ENCODE measurements at places on chromosomes 5 and 9.

DNA sequence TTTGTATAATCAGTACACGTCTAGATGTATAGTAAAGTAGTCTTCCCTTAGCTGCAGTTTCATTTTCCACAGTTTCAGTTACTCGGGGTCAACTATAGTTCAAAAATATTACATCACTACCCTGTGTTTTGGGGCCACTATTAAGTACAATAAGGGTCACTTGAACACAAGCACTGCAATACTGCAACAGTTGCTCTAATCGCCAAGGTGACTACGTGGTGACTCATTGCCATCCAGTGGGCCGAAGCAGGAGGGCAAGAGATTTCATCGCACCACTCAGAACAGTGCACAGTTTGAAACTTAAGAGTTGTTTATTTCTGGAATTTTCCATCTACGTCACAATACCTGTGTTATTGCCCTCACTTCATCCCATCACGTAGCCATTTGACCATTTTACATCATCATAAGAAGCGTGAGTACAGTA, at the start of gene ARL14EPL:
Gene ARL14EPL (plus strand): TSS at position 379 of the 424 bp plus-strand sequence. CDS start 18,994 bp downstream, outside the sequence.
- peak; percentile 10 for DNase-seq

- no peak for DNase-seq
Measured at GRCh38 chr5:83567741-83568140, 96.2 kb downstream of the VCAN start.

GRCh38 chr5:172690258-172691075, 49.4 kb downstream of the NEURL1B start:
- no peak for DNase-seq

GRCh38 chr9:83384214-83384613, 154.0 kb downstream of the FRMD3 start:
- no peak for DNase-seq

GRCh38 chr5:172493002-172493401, 38.7 kb upstream of the SH3PXD2B start:
- DNase-seq, result no peak

- DNase-seq, result no peak
Measured at GRCh38 chr5:127447827-127448226, 69.6 kb upstream of the PRRC1 start.

DNA sequence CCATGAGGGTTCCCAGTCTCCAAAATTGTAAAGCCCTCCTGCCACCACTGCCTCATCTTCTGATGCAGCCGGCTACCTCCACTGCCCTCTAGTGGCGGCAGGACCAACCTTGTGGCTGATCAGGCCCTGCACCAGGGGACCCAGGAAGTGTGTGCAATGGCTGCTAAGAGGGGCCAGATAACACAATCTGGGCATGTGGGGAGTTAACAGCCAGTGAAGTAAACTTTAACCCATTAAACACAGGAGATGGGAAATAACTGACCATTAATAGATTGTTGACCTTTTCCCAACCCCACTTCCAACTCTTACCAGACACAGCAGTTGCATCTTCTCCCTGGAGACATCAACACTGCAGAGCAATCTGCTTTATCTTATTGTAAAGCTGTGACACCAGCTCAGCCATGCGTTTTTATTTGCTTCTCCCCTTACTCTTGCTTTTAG, 63.3 kb downstream of the FREM1 start:
- DNase-seq, result peak; percentile 42

DNA sequence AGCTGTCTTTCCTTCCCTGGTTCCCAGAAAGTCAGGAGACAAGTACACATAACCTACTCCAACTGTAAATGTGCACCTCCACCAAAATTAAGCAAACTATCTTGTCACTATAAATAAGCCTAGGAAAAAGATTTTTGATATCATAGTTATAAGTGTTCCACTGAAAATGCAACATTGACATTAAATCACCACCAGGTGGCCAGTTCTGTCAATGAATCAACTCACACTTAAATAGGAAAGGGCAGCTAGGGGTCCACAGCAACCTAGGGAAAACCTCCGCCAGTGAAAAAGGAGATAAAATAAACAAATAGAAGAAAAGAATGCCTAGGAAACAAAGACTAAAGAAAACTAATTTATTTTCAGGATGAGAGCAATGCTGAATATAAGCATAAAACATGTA, 243.0 kb upstream of the PTPRD start:
- DNase-seq, result peak; percentile 8

DNA sequence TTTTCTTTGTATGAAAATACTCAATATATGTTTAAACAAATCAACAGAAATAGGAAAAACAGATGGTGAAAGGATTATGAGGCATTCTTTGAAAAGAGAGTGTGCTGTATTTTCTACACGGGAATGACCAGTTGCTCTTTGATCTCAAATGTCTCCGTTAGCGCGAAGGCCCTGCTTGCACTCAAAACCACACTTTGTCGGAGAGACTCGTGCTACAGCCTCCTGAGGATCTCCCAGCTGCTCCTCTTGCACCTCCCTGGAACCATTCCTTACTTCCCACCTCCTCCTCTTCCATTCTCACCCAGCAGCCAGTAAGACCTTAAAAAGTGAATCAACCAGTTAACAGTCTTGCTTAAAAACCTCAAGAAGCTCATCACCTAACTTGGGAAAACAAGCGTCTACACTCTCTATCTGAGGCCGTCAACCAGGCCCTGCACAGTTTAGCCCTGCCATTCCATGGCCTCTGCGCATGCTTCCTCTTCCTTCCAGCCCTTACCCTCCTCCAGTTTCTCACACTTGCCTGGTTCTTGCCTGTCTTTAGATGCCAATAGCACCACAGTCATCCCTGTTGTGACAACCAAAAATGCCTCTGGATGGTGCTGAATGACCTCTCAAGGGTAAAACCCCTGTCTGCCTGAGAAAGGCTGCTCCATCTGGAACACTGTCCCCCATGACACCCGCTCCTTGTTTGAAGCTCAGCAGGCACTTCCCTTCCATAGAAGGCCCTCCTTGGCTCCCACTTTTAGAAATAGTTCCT, 594.7 kb upstream of the WWC1 start:
- DNase-seq, result no peak

DNA sequence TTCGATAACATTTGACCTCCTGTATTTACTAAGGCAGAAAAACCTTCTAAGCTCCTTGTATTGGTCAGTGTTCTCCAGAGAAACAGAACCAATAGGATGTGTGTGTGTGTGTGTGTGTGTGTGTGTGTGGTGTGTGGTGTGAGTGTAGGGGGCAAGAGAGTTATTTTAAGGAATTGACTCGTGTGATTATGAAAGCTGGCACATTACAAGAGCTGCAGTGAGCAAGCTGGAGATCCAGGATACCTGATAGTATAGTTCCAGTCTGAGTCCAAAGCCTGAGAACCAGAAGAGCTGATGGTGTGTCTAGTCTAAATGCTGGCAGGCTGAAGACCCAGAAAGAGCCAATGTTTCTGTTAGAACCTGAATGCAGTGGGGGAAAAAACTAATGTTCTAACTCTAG, 21.2 kb upstream of the PIK3R1 start:
- no peak for DNase-seq

DNA sequence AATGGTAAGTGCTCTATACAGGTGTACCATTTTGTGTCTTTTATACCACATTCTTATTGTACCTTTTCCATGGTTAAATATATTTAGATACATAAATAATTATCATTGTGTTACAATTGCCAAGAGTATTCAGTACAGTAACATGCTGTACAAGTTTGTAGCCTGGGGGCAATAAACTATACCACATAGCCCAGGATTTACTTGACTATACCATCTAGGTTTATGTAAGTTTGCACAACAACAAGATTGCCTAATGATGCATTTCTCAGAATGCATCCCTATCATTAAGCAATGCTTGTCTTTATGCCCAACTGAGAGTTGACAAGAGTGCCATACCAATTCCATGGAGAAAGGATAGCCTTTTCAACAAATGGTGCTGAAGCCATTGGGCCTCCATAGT, 136.7 kb upstream of the PJA2 start:
- DNase-seq, result no peak

GRCh38 chr9:124562328-124562727, 55.1 kb upstream of the NR5A1 start:
- no peak for DNase-seq

DNA sequence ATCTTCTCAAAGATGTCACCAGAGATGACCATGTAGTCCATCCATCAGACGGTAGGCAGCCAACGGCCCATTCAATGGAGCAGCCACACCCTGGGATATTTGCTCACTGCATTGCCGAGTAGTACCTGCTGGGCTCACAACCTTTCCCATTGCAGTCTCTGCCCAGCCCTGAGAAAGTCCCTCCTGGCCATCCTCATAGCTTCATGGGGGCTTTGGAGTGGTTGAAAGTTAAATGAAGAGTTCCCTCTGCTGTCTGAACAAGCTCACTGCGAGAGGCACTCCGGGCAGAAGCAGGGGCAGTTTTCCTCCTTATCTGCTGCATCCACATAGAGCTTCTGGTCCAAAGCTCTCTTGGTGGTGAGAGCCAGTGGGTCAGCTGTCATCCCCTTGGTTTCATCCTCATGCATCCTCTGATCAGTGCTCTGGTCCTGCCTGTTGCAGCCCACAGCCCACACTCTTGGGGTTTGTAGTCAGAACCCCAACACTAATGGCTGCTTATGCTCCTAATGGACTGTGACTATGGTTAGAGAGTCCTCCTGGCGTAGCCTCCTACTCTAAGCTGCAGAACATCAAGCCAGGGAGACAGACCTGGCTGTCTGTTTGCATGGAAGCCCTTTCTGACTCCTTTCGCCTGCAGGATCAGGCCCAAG, 23.3 kb downstream of the TNFSF8 start:
- peak; percentile 59 for DNase-seq

GRCh38 chr5:139051392-139051791, 146.8 kb downstream of the SIL1 start:
- no peak for DNase-seq

DNA sequence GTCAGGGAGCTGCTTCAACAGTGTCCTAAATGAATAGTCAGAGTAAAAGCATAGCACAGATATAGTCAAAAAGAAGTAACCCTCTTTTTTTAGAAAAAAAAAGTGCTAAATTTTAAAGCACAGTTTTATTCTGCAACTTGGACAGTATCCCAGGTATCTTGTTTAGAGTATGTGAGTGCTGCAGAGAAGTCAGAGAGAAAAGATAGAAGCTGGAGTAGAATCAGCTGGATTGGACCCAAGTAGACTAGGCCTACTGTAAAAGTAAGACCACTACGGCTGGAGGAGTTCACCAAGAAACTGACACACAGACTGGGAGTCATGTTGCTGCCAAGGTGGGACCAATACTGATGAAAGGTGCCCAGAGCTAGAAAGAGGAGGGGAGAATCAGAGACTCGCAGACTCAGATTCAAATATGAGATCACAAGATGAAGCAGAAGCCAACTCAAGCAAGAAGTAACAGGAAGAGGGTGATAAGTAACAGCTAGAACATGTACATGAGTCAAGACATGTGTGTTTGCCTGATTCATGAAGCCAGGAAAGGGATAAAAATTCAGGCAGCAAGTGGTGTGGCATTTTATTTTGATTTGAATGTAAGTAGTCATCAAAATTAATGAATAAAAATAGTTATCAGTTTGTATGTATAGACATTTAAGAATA, 25.6 kb upstream of the TUSC1 start:
- no peak for DNase-seq

- DNase-seq, result no peak
Measured at GRCh38 chr5:107553117-107553555, 117.6 kb downstream of the EFNA5 start.

DNA sequence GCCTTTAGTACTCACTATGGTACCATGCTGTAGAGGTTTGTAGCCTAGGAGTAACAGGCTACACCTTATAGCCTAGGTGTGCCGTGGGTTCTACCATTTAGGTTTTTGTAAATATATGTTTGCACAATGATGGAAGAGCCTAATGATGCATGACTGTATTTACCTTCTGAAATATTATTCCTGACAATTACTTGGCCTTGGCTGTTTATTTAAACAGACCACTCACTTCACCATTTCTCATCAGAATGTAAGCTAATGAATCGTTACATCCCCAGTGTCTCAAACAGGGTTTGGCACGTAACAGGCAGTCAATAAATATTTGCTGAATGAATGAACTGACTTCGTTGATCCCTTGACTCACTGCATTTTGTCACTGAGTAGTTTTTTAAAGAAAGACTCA, 93.1 kb downstream of the MED27 start:
- DNase-seq, result no peak

- DNase-seq, result no peak
Measured at GRCh38 chr5:90111364-90112032, 298.1 kb downstream of the CETN3 start.

DNA sequence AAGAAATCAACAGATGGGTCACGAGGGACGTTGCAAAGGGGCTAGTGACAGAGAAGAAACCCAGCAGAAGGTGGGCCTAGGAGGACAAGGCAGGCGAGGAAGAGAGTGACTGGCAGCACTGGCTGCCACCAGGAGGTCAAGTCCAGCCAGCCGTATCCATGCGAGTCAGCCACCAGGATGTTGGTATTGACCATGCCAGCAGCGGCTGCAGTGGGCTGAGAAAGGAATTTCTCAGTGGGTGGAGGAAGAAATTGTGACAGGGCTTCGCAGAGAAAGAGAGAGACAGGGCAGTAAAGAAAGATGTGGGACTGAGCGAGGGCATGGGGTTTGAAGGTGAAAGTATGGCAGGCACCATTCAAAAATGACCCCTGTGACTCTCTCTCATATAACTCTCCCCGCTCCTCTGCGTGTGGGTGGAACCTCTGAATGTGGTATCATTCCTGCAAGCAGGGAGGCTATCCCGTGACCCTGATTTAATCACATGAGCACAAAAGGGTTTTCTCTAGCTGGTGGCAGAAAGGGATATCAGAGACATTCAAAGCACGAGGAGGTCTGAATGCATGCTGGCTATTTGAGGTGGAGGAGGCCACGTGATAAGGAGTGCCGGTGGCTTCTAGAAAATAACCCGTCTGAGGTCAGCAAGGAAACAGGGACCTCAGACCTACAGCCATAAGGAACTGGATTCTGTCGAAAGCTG, 45.4 kb upstream of the FBXW11 start:
- no peak for DNase-seq
